ENCODE measurements at places on chromosomes 16 and 17. TPM values are rescaled to one million over a fixed set of nuclear protein-coding genes. Genes with fewer than 3 reads are reported as not detected.

KRTAP2-4 gene
- not detected for total RNA-seq

DYNLRB2 gene
- total RNA-seq, result 11.6 TPM

KRT33B gene
- not detected for total RNA-seq

AIPL1 gene
- not detected for total RNA-seq

C17orf50 gene
- total RNA-seq, result not detected

NOS2 gene
- 1.1 TPM for total RNA-seq

SNAI3 gene
- total RNA-seq, result 1.2 TPM

CD79B gene
- total RNA-seq, result 1.3 TPM

RASD1 gene
- total RNA-seq, result 149 TPM

CTRB2 gene
- total RNA-seq, result not detected

SMIM36 gene
- total RNA-seq, result not detected

CAMKK1 gene
- total RNA-seq, result 8.0 TPM

KRTAP3-2 gene
- not detected for total RNA-seq

TSPOAP1 gene
- total RNA-seq, result 19.5 TPM

CLEC18B gene
- total RNA-seq, result not detected

Measured in thyroid gland (tissue), 4 donors.